ENCODE measurements at places on chromosomes 13 and 19.

DNA sequence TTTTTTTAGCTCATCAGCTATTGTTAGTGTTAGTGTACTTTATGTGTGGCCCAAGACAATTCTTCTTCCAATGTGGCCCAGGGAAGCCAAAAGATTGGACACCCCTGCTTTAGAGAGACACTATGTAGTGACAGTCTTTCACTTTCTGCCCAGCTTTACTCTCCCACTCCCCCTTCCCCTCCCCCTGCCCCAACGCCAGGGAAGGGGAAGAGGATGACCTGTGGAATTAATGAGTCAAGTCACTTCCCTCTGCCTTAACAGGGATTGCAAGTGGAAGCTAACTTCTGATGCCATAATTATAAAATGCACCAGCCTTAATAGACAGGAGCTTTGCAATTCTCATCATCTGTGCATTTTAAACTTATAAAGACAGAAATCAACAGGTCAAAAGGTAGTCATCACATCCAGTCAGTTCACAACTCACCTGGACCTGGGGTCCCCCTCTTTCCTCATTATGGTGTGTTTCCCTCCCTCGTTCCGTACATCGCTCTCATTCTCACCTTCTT, 1.6 kb downstream of the ZNF415 start:
- DNase-seq = no peak

- no peak for DNase-seq
Measured at GRCh38 chr13:113599391-113599790, 14.8 kb downstream of the TFDP1 start.

DNA sequence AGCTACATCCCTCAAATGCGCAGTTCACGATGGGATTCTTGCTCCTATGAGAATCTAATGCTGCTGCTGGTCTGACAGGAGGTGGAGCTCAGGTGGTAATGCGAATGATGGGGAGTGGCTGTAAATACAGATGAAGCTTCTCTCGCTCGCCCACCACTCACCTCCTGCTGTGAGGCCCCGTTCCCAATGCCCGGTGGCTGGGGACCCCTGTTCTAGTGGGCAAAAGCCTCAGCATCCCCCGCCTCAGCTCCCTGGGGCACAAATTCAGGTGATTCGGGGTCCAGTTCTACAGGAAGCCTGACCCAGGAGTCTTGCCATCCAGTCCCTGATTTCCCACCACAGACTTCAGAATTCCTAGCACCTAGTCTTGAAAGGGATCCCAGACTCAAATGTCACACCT, 3.7 kb downstream of the RETN start:
- DNase-seq = no peak

DNA sequence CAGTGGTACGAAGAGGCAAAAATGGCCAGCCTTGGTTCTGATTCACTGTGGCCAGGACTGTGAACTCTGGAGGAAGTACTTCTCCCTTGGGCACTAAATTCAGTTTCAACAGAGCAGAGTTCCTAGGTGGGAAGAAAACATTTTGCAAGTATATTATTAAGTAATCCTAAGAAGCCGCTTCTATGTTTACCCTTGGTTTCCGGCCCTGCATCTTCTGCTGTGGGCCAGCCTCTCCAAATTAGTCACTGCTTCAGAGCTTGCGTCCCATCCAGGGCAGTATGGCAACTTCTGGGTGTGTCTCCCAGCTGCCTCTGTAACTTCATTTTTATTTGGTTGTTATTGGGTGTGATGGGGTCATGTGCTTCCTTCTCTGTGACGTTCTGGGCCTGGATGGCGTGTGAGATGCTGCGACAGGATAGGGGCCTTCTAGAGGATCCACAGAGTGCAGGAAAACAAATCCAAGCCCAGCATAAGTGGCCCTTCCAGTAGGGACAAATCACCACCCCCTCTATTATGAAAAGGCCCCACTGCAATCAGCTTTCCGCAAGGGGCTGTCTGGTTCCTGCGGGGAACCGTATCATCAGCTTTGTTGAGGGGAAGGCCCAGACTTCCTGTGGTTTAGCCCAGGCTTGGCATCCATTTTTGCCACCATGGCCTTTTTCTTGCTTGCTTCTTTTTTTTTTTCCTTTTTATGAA, 55.1 kb upstream of the C1QTNF9 start:
- DNase-seq = no peak

GRCh38 chr13:30789166-30789862, 54.0 kb downstream of the ALOX5AP start:
- no peak for DNase-seq

GRCh38 chr19:9076901-9077300, 10.0 kb upstream of the OR1M1 start:
- no peak for DNase-seq

GRCh38 chr13:31929031-31929770, 102.4 kb upstream of the FRY start:
- no peak for DNase-seq

DNA sequence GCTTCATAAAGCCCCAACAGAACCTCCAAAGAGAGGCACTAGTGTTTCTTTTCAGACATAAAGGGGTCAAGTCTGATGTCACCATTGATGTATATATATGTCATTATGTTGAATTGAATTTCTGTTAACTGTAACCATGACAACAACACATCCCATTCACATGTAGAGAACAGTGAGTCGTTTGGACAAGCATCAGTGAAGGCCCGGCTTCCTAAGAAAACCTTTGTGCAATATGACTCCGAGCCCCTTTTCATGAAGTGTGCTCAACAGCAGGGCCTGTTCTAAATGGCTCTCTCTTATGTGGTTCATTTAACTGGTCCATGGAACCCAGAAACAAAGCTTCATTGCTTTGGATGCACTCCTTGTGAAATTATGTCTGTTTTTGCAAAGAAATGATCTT, 67.2 kb upstream of the UBL3 start:
- no peak for DNase-seq

DNA sequence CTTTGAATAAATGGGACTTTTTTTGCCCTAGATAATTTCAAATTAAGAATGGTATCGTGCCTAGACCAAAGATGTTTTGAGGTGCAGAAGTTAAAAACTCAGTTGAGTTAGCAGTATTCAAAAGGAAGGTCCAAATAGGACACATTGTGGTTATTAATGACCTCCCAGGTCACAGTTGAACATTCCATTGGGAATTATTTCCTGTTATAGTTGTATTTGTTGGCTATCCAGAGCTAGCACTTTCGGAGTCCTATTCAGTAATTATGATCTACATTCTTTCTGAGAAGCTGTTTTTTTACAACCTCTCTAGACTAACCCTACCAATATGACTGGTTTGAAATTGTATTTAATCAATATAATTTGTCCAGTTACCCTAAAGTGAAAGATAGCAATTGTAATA, 83.7 kb downstream of the MAB21L1 start:
- no peak for DNase-seq

DNA sequence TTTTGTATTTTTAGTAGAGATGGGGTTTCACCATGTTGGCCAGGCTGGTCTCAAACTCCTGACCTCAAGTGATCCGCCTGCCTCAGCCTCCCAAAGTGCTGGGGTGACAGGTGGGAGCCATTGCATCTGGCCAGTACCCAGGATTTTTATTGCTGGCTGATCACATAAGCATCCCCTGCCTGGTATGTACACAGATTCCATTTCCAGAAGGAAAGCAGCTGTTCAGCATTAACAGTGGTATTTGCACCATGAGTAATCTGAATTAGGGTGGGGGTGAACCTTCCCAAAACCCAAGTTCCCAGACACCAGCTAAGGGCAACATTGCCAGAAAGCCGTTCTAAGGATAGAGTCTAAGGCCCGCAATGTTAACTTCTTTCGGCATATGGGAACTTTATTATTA, 7.3 kb downstream of the ZNF555 start:
- DNase-seq = peak; percentile 58

GRCh38 chr13:74895042-74895796, 586.8 kb downstream of the TBC1D4 start:
- DNase-seq = no peak

DNA sequence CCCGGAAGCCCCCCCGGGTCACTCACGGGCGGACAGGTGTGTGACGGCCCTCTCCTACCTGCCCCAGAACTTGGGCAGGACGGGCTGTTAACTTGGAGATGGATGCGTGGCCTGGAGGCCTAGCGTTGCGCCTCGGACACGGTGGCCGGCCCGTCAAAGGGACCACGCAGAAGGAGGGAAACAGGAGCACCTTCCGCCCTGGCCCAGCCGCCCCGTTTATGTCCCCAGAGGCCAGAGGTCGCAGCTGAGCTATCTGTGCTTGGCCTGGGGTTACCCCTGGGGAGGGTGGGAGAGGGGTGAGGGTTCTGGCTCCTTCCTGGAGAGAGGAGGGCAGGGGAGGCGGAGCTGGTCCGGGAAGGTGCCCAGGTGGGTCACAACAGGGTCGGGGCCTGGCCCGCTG, 35.6 kb downstream of the GADD45B start:
- no peak for DNase-seq

DNA sequence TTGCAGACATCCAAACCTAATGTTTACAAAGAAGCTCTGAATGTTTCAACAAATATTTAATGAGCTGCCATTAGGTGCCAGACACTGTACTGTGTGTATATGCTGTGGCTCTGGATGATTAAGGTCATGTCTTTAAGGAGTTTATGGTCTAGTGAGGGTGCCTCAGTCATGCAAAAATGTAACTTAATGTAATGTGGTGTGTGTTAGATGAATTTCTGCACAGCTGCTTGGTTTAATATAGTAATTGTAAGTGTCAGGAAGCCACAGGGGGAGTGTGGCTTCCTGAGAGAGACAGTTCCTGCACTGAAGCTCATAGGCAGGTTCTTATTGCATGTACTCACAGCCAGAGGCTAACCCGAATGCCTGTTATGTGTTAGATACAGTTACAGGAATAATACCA, 43.3 kb downstream of the SPATA13 start:
- DNase-seq = no peak

GRCh38 chr13:78632996-78633395, 26.0 kb downstream of the OBI1 start:
- DNase-seq = no peak

GRCh38 chr19:43467730-43468129, 2.3 kb upstream of the LYPD3 start:
- DNase-seq = no peak

- DNase-seq = no peak
Measured at GRCh38 chr19:6092329-6093286, 17.7 kb downstream of the RFX2 start.

DNA sequence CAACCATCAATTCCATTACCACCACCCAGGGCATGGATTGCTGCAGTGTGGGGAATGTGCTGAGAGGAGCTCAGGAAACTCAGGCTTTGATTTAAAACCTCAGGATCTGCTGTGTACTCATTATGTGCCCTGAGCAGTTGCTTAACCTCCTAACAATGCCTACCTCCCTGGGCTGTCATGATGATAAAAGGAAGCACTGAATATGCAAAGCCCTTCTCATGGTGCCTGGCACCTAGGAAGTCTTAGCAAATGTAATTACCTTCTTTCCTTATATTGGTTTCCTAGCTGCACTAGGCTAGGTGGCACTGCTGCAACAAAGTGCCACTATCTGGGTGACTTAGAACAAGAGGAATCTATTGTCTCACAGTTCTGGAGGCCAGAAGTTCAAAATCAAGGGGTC, 62.2 kb downstream of the KCTD12 start:
- no peak for DNase-seq

DNA sequence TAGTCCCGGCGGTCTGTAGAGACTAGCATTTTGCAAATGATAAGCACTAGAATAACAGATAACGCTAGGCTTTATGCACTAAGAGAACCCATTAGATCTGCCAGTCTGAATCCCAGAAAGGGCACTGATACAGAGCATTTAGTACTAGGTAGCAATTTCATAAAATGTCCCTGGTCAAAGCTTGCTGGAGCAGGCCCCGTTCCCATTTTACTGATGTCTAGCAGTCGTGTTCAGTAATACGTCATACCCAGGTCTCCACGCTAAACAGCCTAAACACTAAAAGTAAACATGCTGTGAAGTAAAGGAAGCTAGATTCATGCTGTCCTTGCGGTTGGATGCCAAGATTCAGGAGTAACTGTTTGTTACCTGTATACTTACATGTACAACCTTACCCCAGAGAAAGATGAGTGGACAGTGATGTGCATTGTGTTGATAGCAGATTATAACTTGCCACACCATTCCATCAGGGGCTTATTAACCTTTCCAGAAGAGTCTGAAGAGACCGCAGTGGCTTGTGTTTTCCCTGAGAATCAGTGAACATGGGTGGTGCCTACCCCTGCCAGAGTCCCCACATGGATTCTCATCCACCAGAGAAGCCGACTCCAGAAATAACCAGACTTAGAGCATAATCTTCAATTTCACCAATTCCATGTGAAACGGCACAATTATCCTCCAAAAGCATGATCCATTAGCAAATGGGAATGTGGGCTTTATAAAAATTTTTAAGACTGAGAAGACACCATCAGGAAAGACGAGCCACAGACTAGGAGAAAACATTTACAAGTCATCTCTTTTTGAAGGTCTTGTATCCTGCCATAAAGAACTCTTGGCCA, 3.4 kb upstream of the RPS11 start:
- DNase-seq = no peak

- no peak for DNase-seq
Measured at GRCh38 chr19:50518091-50519005, 4.6 kb upstream of the ASPDH start.
